ENCODE measurements at places on chromosomes 3 and 15.

- no peak for ATAC-seq
Measured at GRCh38 chr3:24450160-24450907, 44.3 kb downstream of the THRB start.

GRCh38 chr3:38119248-38119544 is 17.7 kb downstream of the ACAA1 start:
- ATAC-seq, result no peak

GRCh38 chr3:45758871-45759270 is 37.5 kb downstream of the SLC6A20 start:
- no peak for ATAC-seq

DNA sequence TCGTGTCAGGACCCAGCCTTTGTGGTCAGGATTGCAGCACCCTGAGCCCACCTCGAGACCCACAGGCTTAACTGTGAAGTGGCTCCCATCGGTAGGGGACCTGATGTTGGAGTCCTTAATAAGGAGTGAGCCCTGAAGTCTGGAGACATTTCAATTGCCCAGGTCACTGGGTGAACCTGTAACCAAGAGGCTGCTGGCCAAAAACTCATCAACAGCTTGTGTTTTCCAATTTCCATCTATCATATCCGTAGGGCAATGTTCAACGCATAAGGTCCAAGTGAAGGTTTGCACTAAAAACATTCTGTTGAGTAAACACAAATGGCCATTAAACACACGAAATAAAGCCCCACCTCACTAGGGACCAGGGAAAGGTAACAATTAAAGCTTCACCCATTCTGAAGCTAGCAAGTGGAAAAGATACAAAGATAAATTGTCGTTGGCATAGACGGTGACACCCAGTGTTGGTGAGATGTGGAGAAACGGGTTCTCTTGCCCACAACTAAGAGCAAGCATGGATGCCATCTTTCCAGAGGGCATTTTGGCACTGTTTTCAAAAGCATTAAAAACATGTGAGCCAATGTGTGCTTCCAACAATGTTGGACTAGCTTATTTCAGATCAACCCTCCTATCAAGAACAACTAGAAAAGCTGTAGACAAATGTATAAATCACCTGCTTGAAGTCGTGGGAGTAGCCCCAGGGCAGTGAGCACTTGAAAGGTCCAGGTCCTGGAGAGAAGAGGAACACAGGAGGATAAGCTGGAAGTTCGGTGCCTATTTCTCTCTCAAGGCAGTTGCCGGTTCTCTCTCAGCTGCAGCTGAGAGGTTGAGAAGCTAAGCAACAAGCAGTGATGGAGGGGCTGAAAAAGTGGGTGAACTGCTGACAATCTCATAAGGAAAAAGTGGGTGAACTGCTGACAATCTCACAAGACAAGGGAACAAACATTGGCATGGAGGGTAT is 56.3 kb upstream of the PCSK6 start:
- no peak for ATAC-seq

DNA sequence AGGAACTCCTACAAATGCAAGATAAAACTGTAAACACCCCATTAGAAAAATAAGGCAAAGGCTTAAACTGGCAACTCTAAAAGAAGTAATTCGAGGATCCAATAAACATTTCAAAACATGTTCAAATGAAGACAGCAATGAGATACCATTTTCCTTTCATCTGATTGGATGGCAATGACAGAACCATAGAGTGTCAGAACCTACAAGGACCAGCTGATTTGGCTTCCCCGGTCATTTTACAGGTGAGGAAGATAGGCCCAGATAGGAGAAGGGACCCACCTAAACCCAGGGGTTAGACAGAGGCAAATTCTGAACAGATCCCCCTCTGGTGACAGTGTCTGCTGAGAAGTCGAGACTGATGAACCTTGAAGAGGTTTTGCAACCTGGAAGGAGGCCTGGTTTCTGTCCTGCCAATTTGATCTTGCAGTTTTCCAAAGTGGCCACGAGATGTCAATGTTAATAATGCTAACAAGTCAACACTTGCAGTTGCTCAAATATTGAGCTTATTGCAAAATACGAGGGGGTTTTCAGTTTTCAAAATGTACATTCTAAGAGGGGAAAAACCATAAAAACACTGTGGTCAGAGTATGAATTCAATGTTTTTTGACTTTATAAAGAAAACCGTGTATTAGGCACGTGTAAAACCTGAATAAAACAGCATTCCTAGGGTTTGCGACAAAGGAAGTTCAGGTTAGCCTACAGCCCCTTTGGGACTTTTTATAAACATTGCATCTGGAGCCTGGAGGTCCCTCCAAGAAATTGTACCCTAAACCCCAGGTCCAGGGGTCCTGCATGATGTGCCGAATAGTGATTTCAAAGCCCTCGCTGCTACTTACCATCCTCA is 21.5 kb downstream of the CFAP161 start:
- ATAC-seq, result no peak

- ATAC-seq, result no peak
Measured at GRCh38 chr15:38017721-38018120, 83.3 kb downstream of the TMCO5A start.

DNA sequence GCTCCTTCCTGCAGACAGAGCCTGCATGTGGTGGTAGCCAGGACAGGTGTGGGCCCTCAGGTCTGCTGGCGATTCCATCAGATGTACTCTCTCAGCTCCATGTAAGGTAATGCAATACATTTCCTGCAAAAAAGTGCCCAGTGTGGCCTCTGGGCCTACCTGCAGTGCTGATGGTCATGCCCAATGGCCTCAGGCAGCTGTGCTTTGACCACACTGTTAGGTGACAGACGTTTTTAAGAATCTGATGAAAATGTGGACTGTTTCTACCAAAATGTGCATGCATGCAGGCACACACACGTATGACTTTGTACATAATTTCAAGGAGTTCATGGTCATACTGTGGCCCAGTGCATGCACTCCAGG is 152.9 kb downstream of the RAB11A start:
- ATAC-seq, result no peak

DNA sequence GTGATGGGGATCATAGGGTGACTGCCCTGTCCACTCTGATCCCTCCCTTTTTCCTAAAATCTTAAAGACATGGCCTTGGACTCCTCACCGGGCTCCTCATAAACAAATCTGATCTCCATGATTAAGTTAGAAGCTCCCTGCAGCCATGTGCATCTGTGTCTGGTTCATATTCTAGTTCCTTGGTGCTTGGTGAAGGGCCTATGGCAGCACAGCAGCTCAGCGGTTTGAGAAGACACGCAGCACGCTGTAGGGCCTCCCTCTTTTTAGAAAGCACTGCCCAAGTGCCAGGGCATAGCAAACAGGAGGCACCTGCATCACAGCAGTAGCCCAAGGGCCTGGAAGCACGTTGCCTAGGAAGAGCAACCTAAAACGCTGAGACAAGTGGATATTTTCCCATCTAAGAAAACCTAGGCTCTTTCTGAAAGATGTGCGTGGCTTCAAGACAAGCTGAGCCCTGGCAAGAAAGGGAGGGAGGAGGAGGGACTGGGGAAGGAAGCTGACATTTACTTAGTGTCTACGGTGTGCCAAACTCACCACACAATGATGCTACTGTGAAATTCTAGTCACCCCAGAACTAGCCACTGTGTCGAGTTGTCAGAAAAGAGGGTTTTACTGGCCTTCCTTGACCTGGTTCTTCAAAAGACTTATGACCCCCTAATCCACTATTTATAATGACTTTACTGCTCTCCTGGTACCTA is 14.9 kb upstream of the ULK3 start:
- peak; percentile 75 for ATAC-seq

DNA sequence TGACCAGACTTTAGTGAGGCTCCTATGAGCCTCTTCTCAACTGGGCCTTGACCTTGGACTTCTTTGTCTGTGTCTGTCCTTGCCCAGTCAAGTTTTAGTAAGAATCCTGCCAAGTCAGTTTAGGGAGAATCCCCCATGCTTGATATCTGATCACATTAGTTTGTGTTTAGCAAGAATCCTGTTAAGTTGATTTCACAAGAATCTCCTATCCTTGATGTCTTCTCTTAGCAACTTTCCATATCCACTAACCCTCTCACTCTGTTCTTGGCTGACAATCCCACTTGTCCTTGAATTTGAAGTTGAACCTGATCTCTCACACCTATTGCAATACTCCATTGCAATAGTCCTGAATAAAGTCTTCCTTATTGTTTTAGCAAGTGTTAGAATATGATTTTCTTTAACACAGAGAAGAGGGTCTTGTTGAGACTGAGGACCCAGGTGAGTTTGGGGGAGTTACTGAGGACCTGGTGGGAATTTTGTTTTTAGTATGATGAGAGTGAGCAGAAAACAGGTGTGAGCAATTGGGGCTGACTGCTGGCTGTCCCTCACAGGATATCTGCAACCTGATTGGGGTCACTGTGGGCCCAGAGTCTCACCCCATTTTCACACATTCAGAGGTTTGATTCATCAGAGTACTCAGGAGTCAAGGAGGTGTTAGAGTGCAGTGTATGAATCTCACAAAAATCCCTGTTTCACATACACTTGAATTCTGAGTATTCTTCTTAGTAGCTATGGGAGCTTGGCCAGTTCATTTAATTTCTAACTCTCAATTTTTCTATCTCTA is 39.9 kb upstream of the TNFAIP8L3 start:
- no peak for ATAC-seq

- ATAC-seq, result peak; percentile 94
Measured at GRCh38 chr3:60064210-60065178, 1014.7 kb upstream of the CFAP20DC start.

DNA sequence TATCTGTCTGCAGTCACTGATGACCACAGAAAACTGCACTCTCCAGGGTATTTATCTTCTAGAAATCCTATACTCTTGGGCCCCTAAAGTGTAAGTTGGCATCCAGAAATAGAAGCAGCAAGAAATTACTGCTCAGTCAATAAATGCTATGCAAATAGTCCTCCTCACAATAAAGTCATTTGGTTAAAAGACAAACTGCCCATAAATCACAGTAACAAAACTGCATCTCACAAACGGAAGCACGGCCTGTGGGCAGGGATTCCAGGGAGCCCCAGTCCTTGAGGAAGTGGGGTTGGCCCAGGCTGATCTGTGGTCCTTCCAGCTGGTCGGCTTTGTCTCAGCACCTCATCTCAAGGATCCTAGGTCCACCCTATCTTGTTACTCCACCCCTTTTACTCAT is 29.7 kb upstream of the SPATA12 start:
- ATAC-seq, result no peak

DNA sequence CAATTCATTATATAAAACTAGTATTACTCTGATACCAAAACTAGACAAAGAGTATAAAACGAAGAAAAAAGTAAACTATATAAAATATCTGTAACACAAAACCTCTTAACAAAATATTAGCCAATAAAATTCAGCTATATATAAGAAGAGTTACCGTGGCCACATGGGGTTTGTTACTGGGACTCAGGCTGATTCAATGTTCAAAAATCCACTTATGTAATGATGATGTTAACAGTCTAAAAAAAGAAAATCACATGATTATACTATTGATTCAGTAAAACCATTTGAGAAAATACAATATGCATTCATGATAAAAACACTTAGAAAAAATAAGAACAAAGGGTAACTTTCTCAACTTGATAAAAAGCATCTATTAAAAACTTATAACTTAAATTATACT is 18.3 kb downstream of the P2RY1 start:
- ATAC-seq, result no peak

- ATAC-seq, result no peak
Measured at GRCh38 chr3:149560001-149560400, 85.5 kb downstream of the TM4SF4 start.

Data from activated CD4-positive, CD25-positive, alpha-beta regulatory T cell treated with anti-CD3 and anti-CD28 coated beads, Interleukin-2, amount 50 U/mL, for 24 hours (primary cell).